Activated CD8-positive, alpha-beta memory T cell treated with anti-CD3 and anti-CD28 coated beads for 4 hours (primary cell): ENCODE measurements at places on chromosomes 6 and 20.

DNA sequence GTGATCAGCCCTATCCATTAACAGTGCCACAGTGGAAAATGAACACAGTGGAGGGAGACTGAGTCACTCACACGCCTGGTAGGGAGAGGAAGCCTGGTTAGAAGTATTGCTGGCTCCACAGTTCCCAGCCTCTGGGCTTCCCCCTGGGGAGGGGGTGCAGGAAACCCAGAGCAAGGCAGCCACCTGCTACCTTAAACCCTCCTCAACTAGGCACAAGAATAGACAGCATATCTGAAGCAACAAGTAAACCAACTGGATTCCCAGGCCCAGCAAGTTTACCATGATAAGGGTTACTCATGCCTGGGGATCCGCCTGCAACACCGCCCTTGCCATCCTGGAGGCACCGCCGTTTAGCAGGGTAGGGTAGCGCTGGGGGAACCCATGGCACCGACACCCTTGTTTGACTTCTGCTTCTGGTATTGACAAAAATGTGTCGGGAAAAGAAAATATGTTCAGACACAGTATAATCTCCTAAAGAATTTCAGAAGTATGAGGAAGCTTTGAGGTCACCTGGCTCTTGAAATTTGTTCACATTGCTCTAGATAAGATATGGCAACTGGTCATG is 38.3 kb downstream of the SLC22A23 start:
- no peak for DNase-seq

- no peak for DNase-seq
Observed at GRCh38 chr6:112269114-112269513, 14.7 kb upstream of the LAMA4 start.

DNA sequence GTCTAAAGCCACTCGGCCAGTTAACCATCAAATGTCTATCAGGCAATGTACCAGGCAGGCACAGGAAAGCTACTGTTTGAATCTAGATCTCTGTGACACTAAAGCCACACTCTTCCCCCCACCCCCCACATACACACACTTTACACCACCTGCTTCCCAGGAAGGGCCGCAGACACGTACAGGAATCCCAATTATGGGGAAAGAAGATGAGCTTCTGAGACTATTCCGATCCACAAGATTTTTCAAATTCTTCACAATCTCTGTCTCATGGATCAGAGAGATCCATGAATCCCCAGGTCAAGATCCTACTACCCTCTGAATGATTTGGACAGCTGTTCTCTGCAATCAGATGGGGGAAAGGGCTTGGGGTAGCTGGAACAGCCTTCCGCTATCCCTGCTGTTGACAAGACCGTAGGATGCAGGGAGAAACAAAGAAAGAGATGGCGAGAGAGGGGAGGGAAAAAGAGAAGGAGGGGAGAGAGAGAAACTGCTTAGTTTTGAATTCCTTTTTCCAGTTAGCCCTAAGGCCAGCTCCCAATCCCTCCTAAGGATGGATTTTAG is 25.4 kb upstream of the RIMS4 start:
- no peak for DNase-seq

DNA sequence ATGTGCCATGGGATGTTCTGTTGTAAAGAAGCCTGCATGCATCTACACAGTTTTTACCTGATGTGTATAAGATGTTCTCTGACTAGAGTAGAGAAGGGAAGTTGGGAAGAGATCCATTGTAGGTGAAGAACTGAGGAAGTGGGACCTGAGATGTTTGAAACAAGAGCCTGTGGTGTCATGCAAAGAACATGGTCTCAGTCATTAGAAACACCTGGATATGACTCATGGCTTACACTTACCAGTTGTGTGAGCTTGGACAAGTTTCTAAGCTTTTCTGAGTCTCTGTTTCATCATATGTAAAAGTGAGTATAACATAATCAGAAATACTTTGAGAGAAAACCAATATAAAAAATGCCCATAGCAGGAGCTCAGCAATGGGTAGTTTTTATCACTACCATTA is 51.9 kb upstream of the SEC63 start:
- DNase-seq, result no peak

DNA sequence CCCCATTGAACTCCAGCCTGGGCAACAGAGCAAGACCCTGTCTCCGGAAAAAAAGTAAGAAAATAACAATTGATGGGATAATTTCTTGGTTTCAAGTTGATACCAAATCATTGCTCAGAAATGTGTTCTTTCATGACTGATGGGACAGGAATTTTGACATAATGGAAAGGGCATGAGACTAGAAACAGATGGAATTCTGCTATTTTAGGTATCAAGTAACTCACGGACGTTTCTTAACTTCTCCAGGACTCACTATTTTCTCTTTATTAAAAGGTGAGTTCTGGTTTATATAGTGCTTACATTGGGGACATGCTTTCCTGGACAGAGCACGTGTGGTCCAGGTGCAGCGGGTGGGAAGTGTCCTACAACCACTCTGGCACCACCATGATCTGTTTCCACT is 6.0 kb upstream of the DSP start:
- DNase-seq, result no peak

GRCh38 chr6:167548451-167548850 is 223.6 kb downstream of the TTLL2 start:
- DNase-seq, result no peak

GRCh38 chr6:6736791-6737654 is 148.5 kb downstream of the LY86 start:
- no peak for DNase-seq

DNA sequence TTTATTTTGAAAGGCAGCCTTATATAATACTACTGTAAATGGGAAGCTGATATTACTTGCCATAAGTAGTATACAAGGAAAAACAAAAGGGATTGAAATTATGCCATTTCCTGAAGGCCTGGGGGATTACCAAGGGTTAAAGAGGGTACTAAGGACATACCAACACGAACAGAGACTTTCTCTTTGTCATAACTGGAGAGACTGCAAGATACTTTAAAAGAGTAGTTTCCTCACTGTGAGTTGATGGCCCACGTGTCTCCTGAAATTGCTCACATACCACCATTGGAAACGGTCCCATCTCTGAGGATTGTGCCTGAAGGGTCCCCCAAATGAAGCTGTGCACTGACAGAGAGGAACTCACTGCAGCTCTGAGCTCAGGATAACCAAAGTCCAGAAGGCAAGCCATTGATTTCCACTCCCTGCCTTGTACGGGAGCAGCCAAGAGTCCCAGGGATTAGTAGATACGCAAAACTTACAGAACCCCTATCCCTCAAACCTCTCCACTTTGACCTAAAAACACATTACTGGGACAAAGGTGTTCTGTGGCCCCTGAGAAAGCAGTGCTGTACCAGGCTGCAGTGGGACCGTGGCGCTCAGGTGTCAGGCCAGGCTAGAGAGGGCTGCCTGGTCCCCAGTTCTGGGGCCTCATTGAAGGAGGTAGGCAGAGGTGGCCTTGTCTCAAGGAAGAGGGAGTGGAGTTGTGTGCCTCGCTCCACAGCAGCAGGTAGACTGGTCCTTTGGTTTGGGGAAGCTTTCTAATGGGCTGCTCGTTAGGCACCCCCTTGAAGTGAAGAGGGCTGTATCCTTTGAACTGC is 15.2 kb downstream of the PSMG4 start:
- no peak for DNase-seq

- no peak for DNase-seq
Observed at GRCh38 chr20:19802492-19803158, 44.6 kb downstream of the RIN2 start.
